GM23248 (cell line): ENCODE measurements at places on chromosomes 3 and 15.

DNA sequence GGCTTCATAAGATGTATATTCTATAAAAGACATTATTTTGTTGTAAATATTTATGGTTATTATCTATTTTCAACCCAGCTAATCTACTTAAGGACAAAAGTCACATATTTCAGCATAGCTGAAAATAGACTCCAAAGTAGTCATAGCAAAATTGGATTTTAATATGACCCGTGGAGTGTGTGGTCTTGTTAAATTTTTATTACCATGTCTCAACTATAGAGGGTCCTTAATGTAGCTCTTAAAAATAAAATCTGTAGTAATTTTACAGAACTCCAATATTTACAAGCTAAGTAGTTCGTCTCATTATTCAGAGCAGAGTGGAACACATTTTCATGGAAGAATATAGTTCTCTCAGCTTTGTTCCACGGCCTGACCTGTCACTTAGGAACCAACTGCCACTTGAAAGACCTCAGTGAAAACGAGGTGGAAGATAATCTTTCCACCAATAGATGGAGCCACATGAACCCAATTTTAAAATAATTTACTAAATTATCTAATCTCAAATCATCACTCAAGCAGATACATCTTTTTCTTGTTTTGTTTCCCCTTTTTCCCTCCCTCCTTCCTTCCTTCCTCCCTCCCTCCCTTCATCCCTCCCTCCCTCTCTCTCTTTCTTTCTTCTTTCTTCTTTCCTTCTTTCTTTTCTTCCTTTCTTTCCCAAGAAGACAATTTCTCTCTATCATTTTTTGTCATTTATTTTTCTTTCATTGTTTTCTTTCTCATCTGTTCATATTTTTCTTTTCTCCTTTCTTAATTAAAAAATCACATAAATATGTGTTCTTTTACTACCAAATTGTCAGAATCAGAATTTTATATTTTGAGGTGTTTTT is 97.2 kb downstream of the CLDN1 start:
- DNase-seq, result peak; percentile 64

GRCh38 chr3:129446926-129447325 is 6.9 kb downstream of the IFT122 start:
- no peak for DNase-seq

DNA sequence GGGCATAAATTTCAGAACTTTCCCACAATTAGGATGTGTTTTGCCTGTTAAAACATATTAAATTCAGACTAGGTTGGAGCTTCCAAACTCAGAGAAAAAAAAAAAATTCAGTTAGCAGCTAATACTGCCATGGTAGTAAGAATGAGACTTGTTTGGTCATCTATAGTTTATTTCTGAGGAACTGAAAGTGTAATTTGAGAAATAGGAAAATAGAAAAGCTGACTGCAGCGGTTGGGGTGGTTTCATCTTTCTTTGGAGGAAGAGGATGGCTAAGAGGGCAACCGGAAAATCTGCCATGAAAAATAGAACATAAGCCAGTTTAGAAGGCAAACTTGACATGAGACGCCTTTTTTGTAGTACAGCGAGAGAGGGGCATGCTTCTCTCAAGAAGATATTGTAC is 371.2 kb upstream of the ROBO2 start:
- no peak for DNase-seq

- peak; percentile 20 for DNase-seq
These were observed 757 bp downstream of the VWA5B2 start for GRCh38 chr3:184230081-184230602.

- no peak for DNase-seq
These were observed 785.1 kb downstream of the EDEM1 start for GRCh38 chr3:5972586-5972985.

GRCh38 chr3:173066044-173067004 is 74.7 kb downstream of the SPATA16 start:
- peak; percentile 40 for DNase-seq

- no peak for DNase-seq
These were observed 6.8 kb downstream of the PLSCR1 start for GRCh38 chr3:146537603-146538002.

DNA sequence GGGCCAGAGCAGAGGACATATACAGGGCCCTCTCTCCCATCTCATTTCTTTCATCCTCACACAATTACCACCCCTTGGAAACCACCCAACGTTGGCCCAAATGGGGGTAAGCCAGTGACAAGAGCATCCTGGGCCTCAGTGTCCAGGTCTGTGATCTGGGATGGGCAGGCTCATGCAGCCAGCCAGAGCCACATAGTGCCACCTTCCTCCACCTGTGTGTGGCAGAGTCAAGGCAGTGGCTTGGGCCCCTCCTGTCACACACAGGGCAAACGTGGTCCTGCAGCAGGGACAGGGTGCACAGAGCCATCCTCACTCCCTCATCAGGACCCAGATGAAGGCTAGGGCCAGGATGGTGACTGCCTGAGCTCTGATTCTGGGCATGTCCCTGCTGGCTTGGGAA is 2.3 kb upstream of the MYL3 start:
- DNase-seq, result no peak

- no peak for DNase-seq
These were observed 692.9 kb downstream of the GBE1 start for GRCh38 chr3:81068546-81068945.

- no peak for DNase-seq
These were observed 265.1 kb upstream of the NR2E3 start for GRCh38 chr15:71545223-71545760.

DNA sequence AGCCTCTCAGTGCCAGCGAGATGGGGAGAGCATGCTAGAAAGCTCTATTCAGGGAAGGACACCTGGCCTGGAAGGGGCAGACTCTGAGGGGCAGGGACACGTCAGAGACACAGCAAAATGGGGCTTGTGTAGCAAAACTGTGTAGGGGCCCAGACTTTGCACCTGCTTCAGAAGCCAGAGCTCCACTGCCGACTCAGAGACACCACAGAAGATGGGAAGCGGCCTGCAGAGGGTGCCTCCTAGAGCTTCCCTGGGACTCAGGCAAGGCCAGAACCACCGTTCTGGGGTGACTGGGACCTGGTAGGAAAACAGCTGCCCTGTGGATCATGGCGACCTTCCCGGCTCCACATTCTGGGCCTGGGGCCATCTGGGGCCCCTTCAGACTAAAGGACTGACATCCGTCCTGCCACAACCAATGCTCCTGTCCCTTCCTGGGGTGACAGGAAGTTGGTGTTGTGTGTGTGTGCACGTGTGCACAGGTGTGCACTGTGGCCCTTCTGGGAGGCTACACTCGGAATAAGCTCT is 17.4 kb upstream of the TKT start:
- DNase-seq, result no peak

GRCh38 chr3:2967871-2968270 is 142.3 kb downstream of the IL5RA start:
- DNase-seq, result no peak

DNA sequence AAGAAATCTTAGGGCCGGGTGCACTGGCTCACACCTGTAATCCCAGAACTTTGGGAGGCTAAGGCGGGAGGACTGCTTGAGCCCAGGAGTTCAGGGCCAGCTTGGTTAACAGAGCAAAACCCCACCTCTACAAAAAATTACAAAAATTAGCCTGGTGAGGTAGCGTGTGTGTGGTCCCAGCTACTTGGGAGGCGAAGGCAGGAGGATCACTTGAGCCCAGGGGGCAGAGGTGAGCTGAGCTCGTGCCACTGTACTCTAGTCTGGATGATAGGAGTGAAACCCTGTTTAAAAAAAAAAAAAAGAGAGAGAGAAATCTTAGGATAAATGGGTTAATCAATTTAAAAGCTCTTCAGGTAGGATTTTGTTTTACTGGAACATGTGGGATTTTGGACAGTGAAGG is 31.2 kb upstream of the DUT start:
- no peak for DNase-seq

DNA sequence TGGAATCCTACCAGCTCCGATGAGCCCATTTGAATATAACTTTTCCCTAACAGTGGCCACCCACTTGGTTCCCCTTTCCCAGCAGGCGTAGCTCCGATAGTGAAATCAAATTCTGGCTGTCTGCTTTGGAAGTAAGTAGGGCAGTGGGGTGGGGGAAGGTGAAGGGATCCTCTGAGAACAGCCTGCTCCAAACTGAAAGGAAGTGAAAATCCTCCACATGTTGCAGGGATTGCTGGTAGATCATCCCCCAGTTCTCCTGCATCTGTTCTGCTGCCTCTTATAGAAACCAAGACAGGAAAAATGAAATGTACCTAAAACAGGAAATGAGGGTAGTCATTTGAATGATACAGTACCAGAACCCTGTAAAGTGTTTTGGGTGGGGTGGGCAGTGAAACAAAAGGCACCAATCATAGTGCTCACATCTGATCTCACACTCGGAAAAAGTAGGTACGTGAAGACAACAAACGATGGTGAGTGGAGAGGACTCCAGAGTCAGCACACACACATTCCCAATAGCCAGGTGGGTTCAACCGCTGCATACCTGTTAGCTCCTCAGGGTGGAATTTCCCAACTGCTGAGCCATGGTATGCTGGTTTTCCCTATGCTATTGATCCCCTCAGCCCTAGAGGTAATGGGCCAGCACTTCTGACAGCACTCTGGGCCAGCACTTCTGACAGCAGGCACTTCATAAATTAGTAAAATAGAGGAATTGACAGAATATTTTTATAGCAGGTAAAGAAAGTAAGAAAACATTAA is 304.9 kb upstream of the ADAMTS9 start:
- no peak for DNase-seq

- peak; percentile 81 for DNase-seq
These were observed 82.6 kb downstream of the RPLP1 start for GRCh38 chr15:69535101-69535638.

DNA sequence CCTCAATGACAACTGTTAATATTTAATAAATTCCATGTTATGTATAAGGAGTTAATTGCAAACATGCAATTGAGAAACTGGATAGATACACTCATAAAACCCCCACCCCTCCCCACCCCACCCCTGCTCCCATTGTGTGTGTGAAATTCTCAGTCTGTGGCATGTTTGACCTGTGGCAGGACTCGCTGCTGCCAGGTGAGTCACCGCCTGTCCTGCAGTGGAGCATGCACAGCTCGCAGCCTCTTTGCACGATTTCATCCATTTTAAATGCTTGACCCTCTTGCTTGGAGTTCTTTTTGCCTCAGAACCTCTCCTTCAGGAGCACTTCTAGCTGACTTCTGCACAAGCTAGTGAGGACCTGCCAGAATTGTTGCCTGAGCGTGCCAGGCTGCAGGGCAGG is 5.3 kb upstream of the APEH start:
- DNase-seq, result peak; percentile 66

GRCh38 chr3:72334681-72335457 is 513.4 kb downstream of the SHQ1 start:
- no peak for DNase-seq

- DNase-seq, result peak; percentile 58
These were observed 69.2 kb downstream of the GOLGA8B start for GRCh38 chr15:34514251-34514670.

- peak; percentile 11 for DNase-seq
These were observed 115.4 kb upstream of the RAD18 start for GRCh38 chr3:9078561-9079240.

GRCh38 chr3:89571707-89572106 is 464.3 kb downstream of the EPHA3 start:
- no peak for DNase-seq

GRCh38 chr15:52378746-52379394 is 83.3 kb upstream of the MYO5C start:
- no peak for DNase-seq

DNA sequence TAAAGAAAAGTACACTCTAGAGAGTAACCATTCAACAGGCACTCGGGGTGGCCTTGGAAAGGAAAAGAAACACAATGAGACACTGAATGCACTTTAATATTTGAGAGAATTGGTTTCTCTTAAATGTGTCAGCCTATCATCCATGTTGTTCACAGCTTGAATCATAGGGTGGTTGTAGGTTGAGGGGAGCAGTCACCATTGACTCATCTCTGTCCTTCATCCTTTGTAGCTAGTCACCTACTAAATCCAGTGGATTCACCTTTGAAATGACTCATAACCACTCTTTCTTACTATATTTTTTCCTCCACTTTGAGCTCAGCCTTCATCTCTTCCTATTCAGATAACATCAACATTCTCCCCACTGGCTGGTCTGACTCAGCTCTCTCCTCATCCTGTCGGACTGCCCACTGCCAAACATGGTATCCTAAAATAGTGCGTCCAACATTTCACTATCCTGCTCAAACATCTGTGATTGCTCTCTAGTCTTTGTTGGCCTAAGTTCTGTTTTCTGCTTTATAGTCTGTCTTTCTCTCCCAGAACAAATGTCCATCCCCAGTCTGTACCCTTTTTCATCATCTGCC is 182.7 kb upstream of the GADL1 start:
- peak; percentile 94 for DNase-seq

DNA sequence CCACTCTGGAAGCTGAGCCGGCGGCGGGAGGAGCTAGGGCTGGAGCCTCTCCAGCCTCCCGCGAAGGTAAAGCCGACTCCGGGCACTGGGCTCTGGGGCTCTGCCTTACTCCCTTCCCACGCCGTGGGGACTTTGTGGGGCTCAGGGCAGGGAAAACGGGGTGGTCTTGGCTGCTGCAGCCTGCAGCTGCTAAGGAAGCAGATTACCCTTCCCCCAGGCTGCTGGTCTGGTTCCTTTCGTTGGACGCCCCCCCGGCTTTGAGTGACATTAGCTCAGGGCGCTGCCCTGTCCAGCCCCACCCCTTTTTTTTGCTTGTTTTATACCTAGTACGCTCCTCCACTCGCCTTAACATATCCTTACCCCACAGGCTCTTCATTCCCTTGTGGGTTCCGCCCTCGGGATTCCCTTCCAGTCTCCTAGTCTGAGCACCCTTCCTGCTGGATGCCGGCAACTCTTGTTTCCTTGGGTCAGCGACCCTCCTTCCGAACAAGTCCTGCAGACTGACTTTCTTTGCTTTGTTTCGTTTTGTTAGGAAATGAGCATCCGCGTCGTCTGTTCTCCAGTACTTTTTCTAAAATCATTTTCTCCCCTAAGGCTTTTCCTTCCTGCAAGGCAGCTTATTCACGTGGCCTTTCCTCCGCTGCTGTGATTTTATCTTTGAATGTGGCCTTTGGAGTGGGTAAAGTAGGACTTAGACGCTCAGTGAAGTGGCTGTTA is 551 bp downstream of the DNAJC13 start:
- DNase-seq, result peak; percentile 81

DNA sequence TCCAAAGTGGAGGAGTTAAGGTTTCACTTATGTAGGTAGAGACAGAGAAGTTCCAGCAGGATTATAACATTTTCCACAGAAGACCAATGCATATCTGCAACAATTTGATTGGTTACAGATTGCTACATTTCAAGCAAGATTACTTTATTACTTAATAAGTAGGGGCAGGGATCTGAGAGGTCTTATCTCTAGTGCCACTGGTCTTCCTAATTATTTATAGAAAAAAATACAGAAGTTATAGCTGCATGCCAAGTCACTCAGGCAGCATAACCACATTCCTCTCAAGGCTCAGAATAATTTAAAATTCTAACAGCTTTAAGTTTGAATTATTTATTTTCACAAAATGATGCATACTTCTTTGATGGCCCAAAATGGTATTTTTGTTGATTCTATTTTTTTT is 30.5 kb downstream of the RAD54L2 start:
- no peak for DNase-seq

DNA sequence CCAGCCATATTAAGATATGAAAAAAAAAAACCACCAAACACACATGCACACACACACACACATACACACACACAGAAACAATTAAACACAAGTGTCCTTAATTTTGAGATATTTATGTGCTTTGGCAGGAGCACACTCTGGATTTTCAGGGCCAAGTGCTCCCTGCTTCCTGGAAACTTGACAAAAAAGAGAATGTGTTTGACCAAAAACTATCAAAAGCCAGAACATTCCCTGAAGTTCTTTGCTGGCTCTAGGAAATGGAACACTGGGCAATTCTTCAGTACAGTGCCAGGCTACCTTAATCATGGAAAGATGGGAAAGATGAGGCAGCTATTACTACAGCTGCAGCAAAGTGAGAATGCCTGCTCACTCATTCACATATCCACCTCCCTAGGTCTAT is 44.6 kb downstream of the P3H2 start:
- peak; percentile 57 for DNase-seq
